Aorta (tissue), 5 donors: ENCODE measurements at places on chromosomes 4 and X. TPM values are rescaled to one million over a fixed set of nuclear protein-coding genes. Genes with fewer than 3 reads are reported as not detected.

DNA sequence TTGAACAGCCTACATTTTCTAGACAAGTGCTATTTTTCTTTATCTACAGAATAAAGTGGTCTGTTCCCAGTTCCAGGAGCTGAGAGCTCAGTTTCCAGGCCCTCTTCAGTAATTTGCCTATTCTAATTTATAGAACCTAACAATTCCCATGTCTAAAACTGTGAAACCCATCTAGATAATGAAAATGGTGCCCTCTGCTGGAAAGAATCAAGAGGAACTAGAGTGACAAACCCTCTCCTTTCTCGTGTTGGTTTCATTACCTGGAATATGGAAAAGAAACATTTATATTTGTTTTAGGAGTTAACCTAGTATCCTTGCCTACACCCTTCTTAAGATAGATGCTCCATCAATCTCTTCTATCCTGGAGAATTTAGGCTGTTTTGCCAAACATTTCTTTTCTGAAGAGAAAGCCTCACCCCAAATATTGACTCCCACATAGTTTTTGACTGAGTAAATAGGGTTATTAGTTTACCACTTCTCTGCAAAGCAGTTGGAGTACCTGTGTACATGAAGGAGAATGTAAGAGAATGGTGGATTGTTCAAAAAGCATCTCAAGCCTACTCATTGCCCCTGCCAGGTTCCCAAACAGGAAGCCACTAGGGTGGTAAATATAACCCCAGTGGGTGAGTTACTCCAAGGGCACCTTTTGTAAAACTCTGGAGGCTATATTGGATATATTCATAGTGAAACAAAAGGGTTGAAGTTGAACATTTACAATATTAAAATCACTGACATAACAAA, 121.6 kb downstream of the RASL11B start:
- DNase-seq = no peak

The SPANXN4 gene
- total RNA-seq = not detected

GRCh38 chr4:40812386-40812785, 62.6 kb downstream of the NSUN7 start:
- no peak for DNase-seq

DNA sequence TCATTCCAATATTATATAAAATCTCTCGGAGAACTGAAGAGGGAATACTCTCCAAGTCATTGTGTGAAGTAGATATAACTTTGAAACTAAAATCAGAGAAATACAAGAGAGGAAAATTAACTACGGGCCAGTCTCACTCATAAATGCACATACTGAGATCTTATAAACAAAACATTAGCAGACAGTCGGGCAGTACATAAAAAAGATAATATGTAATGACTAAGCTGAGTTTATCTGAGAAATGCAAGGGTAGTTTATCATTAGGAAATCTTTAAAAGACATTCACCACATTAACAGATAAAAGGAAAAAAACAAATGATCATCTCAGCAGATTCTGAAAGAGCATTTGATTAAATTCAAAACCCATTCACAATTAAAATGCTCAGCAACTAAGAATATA, 116.7 kb downstream of the NYX start:
- no peak for DNase-seq

DNA sequence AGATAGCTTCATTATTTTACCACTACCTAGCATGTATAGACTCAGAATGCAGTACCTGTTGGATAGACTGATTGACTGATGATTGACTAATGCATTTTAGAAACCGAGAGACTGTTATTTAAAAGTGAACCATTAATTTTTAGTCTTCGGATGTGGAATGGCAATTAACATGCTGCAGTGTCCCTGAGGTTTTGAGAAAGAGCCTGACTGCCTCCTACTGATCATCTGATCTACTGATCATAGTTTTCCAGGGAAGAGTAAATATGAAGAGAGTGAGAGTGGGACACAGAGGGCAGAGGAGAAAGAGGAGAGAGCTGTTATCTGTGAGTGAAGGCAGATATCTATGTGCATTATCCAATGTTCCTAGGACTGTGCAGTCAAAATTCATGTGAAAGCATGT, 764.7 kb downstream of the TRIML1 start:
- no peak for DNase-seq

DNA sequence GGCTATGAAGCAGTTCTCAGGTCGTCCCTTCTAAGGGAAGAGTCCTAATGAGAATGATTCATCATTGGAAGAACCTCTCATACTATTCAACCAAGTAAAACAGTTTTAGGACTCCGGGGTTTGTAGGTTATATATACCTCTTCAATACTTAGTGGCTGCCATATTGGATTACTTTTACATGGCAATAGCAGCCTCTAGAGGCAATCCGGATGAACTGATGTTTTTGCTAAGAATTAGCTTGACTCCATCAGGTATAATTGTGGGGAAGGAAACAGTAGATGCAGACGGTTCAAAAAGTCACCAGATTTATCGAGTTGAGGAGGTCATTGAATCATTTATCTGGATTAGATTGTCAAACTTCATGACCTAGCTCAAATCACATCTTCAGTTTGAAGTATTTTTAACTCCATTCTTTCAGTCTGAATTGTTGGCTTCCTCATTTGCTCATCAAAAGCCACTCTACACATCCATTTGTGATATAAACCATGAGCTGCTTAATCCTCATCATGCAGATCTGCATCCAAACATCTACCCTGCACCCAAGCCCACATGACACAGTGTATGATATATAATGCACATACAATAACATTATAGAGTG, 28.4 kb downstream of the GUCY1B1 start:
- DNase-seq = no peak

DNA sequence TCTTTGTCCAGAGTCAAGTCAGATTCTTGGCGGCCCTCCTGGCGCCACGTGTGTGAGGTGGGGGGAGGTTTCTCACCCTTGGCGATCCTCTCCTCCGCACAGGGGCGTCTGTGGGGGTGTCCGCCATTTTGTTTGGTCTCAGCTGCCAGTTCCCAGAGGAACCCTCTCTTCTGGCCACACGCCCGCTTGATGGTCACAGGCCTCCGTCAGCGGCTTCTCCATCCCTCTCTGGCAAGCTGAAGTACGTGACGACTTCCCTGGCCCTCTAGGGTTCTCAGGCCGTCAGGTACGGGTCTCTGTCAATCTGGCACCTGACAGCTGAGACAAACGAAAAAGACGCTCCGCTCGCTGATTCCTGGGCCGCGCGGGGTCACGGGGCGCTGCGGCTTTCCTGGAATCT, 272.6 kb downstream of the TRIML1 start:
- DNase-seq = no peak

The ABLIM2 gene
- 20.2 TPM for total RNA-seq

GRCh38 chrX:49171752-49172279, at the start of gene PLP2:
Gene PLP2, plus strand, starts transcription at chrX:49171898. Its CDS starts 103 bp downstream, at chrX:49172001.
- peak; percentile 77 for DNase-seq

GRCh38 chr4:122821092-122821491, 5.5 kb upstream of the FGF2 start:
- DNase-seq = no peak

GRCh38 chr4:138455097-138455496, 212.9 kb upstream of the SLC7A11 start:
- no peak for DNase-seq

- DNase-seq = no peak
These were observed 211.5 kb downstream of the KDR start for GRCh38 chr4:54913751-54914526.

DNA sequence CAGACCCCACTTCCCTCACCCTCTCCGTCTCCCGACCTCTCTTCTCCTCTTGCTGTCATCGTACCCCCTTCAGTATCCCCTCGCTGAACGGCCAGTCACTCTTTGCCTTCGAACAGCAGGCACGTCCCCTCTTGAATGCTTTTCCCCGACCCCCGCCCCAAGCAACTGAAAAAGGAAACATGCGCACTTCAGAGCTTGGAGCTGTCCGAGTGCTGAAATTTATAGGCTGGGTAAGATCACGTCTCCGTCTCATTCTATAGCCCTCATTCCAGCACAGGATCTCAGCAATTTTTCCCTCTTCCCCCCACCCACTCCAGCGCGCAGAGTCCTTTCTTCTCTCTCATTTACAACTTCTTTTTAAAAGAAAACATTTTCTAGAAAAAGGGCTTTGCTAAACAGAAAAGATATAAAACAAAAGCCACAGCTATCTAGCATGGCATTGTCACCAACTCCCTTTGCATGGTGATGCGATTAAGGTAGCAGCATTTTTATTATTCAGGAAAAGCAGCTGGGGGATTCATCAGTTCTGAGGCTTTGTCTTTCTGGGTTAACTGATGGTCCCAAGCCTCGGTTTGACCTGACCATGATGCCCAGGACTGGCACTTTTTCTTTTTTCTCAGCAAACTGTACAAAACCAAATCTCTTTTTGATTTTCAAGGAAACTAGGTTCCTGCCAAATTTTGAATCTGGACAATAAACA, at the start of gene GLRA2:
Gene GLRA2 (plus strand): TSS at position 247 of the 700 bp plus-strand sequence. CDS start 522 bp downstream, outside the sequence.
- DNase-seq = no peak

The ATP1B4 gene
- not detected for total RNA-seq

- no peak for DNase-seq
These were observed 1.5 kb downstream of the NMU start for GRCh38 chr4:55634417-55635128.

DNA sequence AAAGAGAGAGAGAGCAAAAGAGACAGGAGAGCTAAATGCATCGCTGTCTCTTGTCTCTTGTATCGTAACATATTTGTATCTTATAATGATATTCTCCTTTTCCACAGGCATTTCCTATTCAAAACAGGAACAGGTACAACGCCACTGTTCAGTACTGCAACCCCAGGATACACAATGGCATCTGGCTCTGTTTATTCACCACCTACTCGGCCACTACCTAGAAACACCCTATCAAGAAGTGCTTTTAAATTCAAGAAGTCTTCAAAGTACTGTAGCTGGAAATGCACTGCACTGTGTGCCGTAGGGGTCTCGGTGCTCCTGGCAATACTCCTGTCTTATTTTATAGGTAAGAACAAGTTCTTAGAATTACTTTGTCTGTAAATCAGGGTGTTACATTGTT, 288.6 kb downstream of the DCTD start:
- DNase-seq = no peak

DNA sequence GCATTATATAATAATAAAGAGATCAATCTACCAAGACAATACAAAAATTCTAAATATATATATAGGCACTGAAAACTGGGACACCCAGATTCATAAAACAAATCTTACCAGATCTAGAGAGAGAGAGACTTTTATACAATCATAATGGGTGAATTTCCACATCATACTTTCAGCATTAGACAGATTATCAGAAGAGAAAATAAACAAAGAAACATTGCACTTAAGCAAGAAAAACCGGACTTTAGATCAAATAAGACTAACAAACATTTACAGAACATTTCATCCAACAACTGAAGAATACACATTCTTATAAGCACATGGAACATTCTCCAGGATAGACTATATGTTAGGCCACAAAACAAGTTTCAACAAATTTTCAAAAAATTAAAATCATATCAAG, 245.1 kb downstream of the INPP4B start:
- DNase-seq = no peak

- no peak for DNase-seq
These were observed 24.9 kb upstream of the CLDN24 start for GRCh38 chr4:183347146-183347545.

The IL21 gene
- not detected for total RNA-seq

- no peak for DNase-seq
These were observed 21.2 kb downstream of the SH3D19 start for GRCh38 chr4:151304226-151304625.

DNA sequence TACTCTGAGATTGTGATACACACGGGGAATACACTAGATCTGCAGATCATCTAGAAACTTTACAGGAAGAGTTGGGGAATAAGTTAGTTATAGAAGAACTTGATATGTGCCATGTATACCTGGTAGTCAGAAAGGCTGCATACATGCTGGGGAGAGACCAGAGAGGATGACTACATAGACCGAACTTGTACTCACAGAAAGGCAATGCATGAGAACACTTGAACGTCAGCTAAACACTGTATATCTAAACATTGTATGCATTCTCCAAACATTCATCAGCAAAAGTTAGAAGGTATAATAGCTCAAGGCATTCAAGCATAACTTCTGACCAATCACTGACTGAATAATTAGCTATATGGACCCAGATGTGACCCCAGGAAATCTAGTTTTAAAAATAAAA, 78.0 kb upstream of the PDHA2 start:
- no peak for DNase-seq

DNA sequence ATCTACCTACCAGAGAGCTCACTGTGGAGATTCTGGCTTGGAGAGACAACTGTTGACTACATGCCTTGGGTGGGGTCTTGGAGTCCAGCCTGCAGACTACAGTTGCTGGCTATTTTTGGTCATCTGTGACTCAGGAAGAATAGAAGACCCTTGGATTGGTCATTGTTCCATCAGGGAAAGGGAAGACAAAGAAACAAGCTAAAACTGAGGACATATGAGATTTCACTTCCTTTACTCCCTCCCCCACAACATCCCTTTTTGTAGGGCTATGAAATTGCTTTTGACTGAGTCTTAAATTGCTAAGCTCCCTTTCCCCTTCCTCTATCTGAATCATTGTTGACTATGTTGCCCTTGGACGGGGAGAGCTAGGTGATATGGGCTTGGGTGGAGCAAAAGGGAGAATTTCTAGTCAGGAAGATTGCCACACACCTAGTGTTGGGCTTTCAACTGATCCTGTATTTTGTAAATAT, 11.7 kb downstream of the MSN start:
- no peak for DNase-seq
